ENCODE measurements at places on chromosomes 4 and X. TPM values are rescaled to one million over a fixed set of nuclear protein-coding genes. Genes with fewer than 3 reads are reported as not detected.

TMPRSS11B gene
- total RNA-seq = not detected

CLNK gene
- not detected for total RNA-seq

CYLC1 gene
- not detected for total RNA-seq

TMPRSS11A gene
- total RNA-seq = not detected

SRPX2 gene
- total RNA-seq = 58.2 TPM

MMRN1 gene
- total RNA-seq = 0.77 TPM

MPP1 gene
- 18.8 TPM for total RNA-seq

RASL11B gene
- not detected for total RNA-seq

PRDM8 gene
- 10.1 TPM for total RNA-seq

WDR19 gene
- 52.4 TPM for total RNA-seq

Data from uterine smooth muscle cell (primary cell).